ENCODE measurements at places on chromosomes 1 and 21. TPM values are rescaled to one million over a fixed set of nuclear protein-coding genes. Genes with fewer than 3 reads are reported as not detected.

Gene PDC
- not detected for polyA plus RNA-seq

Gene TEDDM1
- polyA plus RNA-seq, result 0.19 TPM

Gene HSPB7
- polyA plus RNA-seq, result 6.0 TPM

Gene S100A7A
- not detected for polyA plus RNA-seq

Gene RBP7
- polyA plus RNA-seq, result 19.2 TPM

Gene MROH9
- polyA plus RNA-seq, result not detected

Gene CD53
- 7.6 TPM for polyA plus RNA-seq

Gene KCNQ4
- 2.4 TPM for polyA plus RNA-seq

Gene GNG4
- polyA plus RNA-seq, result 4.4 TPM

Gene HPDL
- 5.4 TPM for polyA plus RNA-seq

Gene KAZN
- polyA plus RNA-seq, result 47.4 TPM

Gene GUCA2B
- not detected for polyA plus RNA-seq

Gene DYRK1A
- 65.1 TPM for polyA plus RNA-seq
